Activated CD4-positive, alpha-beta memory T cell treated with anti-CD3 and anti-CD28 coated beads for 36 hours (primary cell): ENCODE measurements at places on chromosomes 3 and 15. TPM values are rescaled to one million over a fixed set of nuclear protein-coding genes. Genes with fewer than 3 reads are reported as not detected.

The SPATA12 gene
- not detected for total RNA-seq

The IDH3A gene
- 111 TPM for total RNA-seq

The OXSM gene
- total RNA-seq, result 15.1 TPM

The TLR9 gene
- total RNA-seq, result 0.59 TPM

The GHSR gene
- not detected for total RNA-seq

The PP2D1 gene
- total RNA-seq, result not detected

GRCh38 chr15:64090527-64090926 is 3.1 kb downstream of the CIAO2A start:
- no peak overlapping the region for H3K27ac ChIP-seq
- H3K4me3 ChIP-seq, result no peak overlapping the region
- no peaks in the 10 kb centered on the region for H3K27me3 ChIP-seq
- H3K4me1 ChIP-seq, result peaks cover 37% of the 10 kb centered on the region
- no peak for DNase-seq

DNA sequence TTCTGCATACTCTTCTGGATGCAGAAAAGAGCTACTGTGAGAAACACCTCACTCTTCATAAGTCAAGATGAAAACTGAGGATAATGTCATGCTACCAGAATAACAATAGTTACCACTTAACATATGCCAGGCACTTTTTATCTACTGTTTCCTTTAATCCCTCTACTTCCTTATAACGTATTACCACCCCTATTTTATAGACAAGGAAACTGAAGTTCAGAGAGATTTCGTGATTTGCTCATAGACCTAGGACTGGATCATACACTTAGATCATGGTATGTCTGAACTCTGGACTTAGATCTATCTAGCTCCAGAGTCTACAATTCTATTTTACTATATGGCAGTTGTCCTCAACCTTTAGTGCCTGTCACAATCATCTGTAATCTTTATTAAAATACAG is 155.7 kb upstream of the TSPAN3 start:
- no peaks in the 10 kb centered on the region for H3K36me3 ChIP-seq
- DNase-seq, result no peak
- no peaks in the 10 kb centered on the region for H3K27me3 ChIP-seq
- H3K4me3 ChIP-seq, result no peak overlapping the region
- H3K27ac ChIP-seq, result no peak overlapping the region

- H3K27me3 ChIP-seq, result no peaks in the 10 kb centered on the region
- H3K27ac ChIP-seq, result peak overlapping the region; percentile 81
- no peaks in the 10 kb centered on the region for H3K36me3 ChIP-seq
- peak; percentile 81 for DNase-seq
- peaks cover 20% of the 10 kb centered on the region for H3K4me1 ChIP-seq
- no peak overlapping the region for H3K4me3 ChIP-seq
Observed at GRCh38 chr3:57983734-57984518, 24.3 kb upstream of the FLNB start.

- H3K4me3 ChIP-seq, result no peak overlapping the region
- no peaks in the 10 kb centered on the region for H3K36me3 ChIP-seq
- DNase-seq, result no peak
- H3K27ac ChIP-seq, result no peak overlapping the region
- no peaks in the 10 kb centered on the region for H3K27me3 ChIP-seq
- peaks cover 15% of the 10 kb centered on the region for H3K4me1 ChIP-seq
Observed at GRCh38 chr15:87739081-87739480, 517.5 kb downstream of the NTRK3 start.

DNA sequence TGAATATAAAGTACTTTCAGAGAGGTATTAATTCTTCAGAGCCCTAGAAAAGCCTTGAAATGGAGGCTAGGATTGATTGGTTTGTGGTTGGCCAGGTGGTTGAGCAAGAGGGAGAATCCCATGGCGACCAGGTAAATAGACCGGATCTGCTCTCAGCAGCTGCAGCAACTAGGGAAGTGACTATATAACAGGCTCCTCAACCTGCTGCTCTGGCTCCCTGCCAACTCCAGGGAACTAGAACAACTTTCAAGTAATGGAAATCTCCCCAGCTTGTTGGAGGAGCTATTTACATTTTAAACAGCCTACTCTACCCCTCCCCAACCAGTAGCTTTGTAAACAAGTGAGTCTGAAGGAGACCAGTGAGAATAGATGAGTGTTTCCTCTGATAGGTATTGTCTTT is 121.8 kb upstream of the CADM2 start:
- DNase-seq, result no peak
- no peaks in the 10 kb centered on the region for H3K36me3 ChIP-seq
- no peaks in the 10 kb centered on the region for H3K27me3 ChIP-seq
- H3K4me3 ChIP-seq, result no peak overlapping the region
- H3K4me1 ChIP-seq, result no peaks in the 10 kb centered on the region

DNA sequence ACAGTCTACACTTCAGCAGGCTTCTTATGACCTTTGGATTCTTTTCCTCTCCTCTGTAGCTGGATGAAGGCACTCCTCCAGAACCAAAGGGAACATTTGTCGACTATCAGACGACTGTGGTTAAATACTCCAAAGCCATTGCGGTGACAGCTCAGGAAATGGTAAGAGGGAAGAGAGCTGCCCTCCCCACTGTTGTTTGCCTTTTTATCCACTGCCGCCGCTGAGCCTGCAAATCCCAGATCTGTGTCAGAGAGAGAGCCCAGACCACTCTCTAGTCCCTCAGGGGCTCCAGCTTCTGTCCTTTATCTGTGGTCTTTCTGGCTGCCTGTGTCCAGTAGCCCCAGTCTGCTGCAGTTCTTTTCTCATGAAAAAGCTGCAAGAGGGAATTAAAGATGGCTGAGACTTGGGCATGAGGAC is 261.5 kb upstream of the TPM1 start:
- H3K27ac ChIP-seq, result no peak overlapping the region
- H3K27me3 ChIP-seq, result peaks cover 4% of the 10 kb centered on the region
- H3K4me3 ChIP-seq, result no peak overlapping the region
- H3K36me3 ChIP-seq, result no peaks in the 10 kb centered on the region
- no peaks in the 10 kb centered on the region for H3K4me1 ChIP-seq

GRCh38 chr15:51332206-51333147 is 5.9 kb downstream of the CYP19A1 start:
- DNase-seq, result no peak
- no peaks in the 10 kb centered on the region for H3K27me3 ChIP-seq
- no peaks in the 10 kb centered on the region for H3K36me3 ChIP-seq
- H3K4me3 ChIP-seq, result no peak overlapping the region

- H3K4me1 ChIP-seq, result no peaks in the 10 kb centered on the region
- H3K27me3 ChIP-seq, result peaks cover 3% of the 10 kb centered on the region
- no peak overlapping the region for H3K27ac ChIP-seq
- H3K36me3 ChIP-seq, result no peaks in the 10 kb centered on the region
- no peak overlapping the region for H3K4me3 ChIP-seq
- DNase-seq, result no peak
Observed at GRCh38 chr3:16073203-16073602, 101.3 kb upstream of the GALNT15 start.

DNA sequence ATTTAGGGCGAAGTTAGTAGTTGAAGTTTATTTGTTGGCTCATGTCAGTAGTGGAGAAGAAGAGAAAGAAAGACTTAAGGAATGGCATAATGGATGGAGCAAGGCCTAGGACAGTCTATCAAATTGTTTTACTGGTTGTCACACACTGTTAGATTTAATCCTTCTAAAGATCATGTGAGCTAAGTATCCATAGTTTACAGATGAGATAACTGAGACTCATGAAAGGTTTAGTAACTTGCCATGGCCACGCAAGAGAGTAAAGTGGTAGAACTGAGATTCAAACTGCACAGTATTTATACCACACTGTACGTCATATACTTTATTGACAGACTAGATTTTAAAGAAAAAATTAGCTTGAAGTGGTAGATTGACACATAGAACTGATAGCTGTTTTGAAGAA is 11.4 kb downstream of the SPRED1 start:
- no peaks in the 10 kb centered on the region for H3K36me3 ChIP-seq
- H3K27me3 ChIP-seq, result no peaks in the 10 kb centered on the region
- H3K27ac ChIP-seq, result no peak overlapping the region
- DNase-seq, result no peak

- no peaks in the 10 kb centered on the region for H3K36me3 ChIP-seq
- H3K27me3 ChIP-seq, result peaks cover 3% of the 10 kb centered on the region
- no peaks in the 10 kb centered on the region for H3K4me1 ChIP-seq
- H3K27ac ChIP-seq, result no peak overlapping the region
- no peak overlapping the region for H3K4me3 ChIP-seq
- DNase-seq, result no peak
Observed at GRCh38 chr3:109478614-109479013, 141.3 kb upstream of the DPPA4 start.

- H3K4me3 ChIP-seq, result no peak overlapping the region
- H3K36me3 ChIP-seq, result peaks cover 7% of the 10 kb centered on the region
- no peaks in the 10 kb centered on the region for H3K27me3 ChIP-seq
- DNase-seq, result no peak
- no peaks in the 10 kb centered on the region for H3K4me1 ChIP-seq
- no peak overlapping the region for H3K27ac ChIP-seq
Observed at GRCh38 chr15:77239882-77240608, 169.1 kb upstream of the TSPAN3 start.

GRCh38 chr15:42591238-42591934 is 16.0 kb downstream of the STARD9 start:
- H3K36me3 ChIP-seq, result no peaks in the 10 kb centered on the region
- no peak overlapping the region for H3K27ac ChIP-seq
- no peaks in the 10 kb centered on the region for H3K4me1 ChIP-seq
- no peak overlapping the region for H3K4me3 ChIP-seq
- no peaks in the 10 kb centered on the region for H3K27me3 ChIP-seq

- H3K4me3 ChIP-seq, result no peak overlapping the region
- peaks cover 3% of the 10 kb centered on the region for H3K27me3 ChIP-seq
- no peaks in the 10 kb centered on the region for H3K36me3 ChIP-seq
- H3K4me1 ChIP-seq, result no peaks in the 10 kb centered on the region
- no peak for DNase-seq
Observed at GRCh38 chr15:33016405-33017024, 178.0 kb downstream of the FMN1 start.

- H3K27me3 ChIP-seq, result no peaks in the 10 kb centered on the region
- DNase-seq, result no peak
- H3K27ac ChIP-seq, result no peak overlapping the region
- H3K4me1 ChIP-seq, result no peaks in the 10 kb centered on the region
Observed at GRCh38 chr3:46416125-46416810, 9.2 kb downstream of the CCRL2 start.

DNA sequence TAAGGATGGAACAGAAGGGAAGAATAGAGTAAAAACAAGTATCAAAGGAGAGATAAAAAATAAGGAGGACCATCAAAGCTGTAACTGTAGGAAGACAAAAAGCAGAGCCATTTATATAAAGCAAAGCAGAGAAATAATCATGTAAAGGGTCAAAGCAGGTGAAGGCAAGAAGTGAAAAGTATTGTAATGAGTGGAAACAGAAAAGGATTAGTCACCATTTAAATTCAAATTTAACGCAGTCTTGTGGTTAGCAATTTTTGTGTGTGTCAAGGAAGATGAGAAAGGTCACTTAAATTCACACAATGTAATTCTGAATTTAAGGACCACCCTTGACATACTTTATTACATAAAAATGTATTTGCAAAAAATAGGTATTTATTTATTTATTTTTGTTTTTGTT is 567.8 kb downstream of the ROBO1 start:
- DNase-seq, result no peak
- no peak overlapping the region for H3K4me3 ChIP-seq
- H3K36me3 ChIP-seq, result no peaks in the 10 kb centered on the region
- H3K4me1 ChIP-seq, result no peaks in the 10 kb centered on the region
- no peak overlapping the region for H3K27ac ChIP-seq

DNA sequence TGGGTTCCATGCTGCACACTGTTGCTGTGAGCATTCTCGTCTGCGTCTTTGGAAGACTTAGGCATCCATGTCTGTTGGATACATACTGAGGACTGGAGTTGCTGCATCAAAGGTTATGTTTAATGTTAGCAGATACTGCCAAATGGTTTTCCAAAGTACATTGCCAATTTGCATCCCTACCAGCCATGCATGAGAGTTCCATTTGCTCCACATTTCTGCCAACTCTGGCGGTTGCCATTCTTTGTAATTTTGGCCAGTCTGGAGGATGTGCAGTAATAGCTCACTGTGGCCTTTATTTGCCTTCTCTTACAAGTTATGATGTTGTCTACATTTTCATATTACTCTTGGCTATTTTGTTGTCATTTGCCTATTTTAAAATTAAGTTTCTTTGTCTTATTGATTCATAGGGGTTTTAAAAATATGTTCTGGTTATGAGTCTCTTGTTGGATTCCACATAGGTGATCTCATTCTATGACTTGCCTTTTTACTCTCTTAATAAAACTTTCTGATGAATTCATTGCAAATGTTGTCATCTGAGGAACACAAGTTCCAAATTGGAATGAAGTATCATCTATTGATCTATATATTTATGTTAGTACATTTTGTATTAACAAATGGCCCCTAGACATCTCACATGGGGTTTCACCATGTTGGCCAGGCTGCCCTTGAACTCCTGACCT is 42.1 kb downstream of the FBLN2 start:
- no peaks in the 10 kb centered on the region for H3K36me3 ChIP-seq
- H3K27ac ChIP-seq, result no peak overlapping the region
- no peak overlapping the region for H3K4me3 ChIP-seq
- DNase-seq, result no peak

DNA sequence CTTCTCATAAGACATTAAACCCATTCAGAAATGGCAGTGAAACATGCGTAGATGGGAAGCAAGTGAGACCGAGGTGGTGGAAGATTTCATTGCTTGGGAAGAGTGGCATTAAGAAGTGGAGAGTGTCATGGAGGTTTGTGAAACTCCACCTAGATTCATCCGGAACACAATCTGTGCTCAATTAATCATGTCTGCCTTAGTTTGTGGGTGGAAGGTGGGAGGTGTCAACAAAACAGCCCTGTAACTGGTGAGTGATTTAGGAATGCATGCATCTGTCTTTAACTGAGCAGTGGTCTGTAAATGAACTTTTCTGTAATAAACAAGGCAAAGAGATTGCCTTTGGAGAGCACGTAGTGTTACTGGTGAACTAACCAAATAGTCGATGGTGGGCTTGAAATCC is 113.7 kb downstream of the WNT5A start:
- no peak overlapping the region for H3K4me3 ChIP-seq
- H3K27me3 ChIP-seq, result no peaks in the 10 kb centered on the region
- H3K36me3 ChIP-seq, result no peaks in the 10 kb centered on the region

- no peaks in the 10 kb centered on the region for H3K36me3 ChIP-seq
- no peaks in the 10 kb centered on the region for H3K4me1 ChIP-seq
- no peak overlapping the region for H3K27ac ChIP-seq
- H3K27me3 ChIP-seq, result no peaks in the 10 kb centered on the region
Observed at GRCh38 chr3:83953417-83954089, 1005.2 kb upstream of the CADM2 start.

GRCh38 chr3:145849115-145849514 is 311.9 kb downstream of the PLOD2 start:
- no peaks in the 10 kb centered on the region for H3K27me3 ChIP-seq
- DNase-seq, result no peak
- H3K36me3 ChIP-seq, result no peaks in the 10 kb centered on the region
- no peak overlapping the region for H3K27ac ChIP-seq
- H3K4me3 ChIP-seq, result no peak overlapping the region

DNA sequence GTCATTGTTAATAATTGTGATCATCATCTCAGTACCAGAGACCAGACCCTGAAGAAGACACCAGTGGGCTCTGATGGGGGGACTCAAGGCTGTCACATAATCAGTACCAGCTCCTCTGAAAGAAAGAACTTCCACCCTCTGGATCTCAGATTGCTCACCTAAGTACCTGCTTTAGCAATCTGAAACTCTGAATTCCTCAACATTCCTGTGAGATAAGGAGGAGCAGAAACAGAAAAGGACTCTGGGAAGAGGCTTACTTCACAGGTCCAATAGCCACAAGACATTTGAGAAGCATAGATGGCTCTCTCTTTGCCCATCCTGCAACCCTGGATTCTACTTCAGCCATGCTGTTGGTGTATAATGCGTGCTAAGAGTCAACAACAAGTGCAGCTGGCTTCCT is 44.0 kb upstream of the OXTR start:
- H3K4me1 ChIP-seq, result no peaks in the 10 kb centered on the region
- H3K4me3 ChIP-seq, result no peak overlapping the region
- no peak overlapping the region for H3K27ac ChIP-seq
